Upper lobe of left lung (tissue), 6 donors: ENCODE measurements at places on chromosomes 2 and 18. TPM values are rescaled to one million over a fixed set of nuclear protein-coding genes. Genes with fewer than 3 reads are reported as not detected.

The AP1S3 gene
- 9.5 TPM for total RNA-seq

The SLC30A3 gene
- 1.1 TPM for total RNA-seq

The TTN gene
- 249 TPM for total RNA-seq

The HOXD8 gene
- 0.78 TPM for total RNA-seq

The ANKRD39 gene
- total RNA-seq, result 13.6 TPM

The SLC35F5 gene
- total RNA-seq, result 61.9 TPM

The EPB41L3 gene
- total RNA-seq, result 107 TPM

The IL1F10 gene
- total RNA-seq, result not detected

The EMX1 gene
- not detected for total RNA-seq

The TMEM247 gene
- total RNA-seq, result not detected

The RGPD8 gene
- total RNA-seq, result 21.5 TPM

The NEURL3 gene
- not detected for total RNA-seq

The MEP1B gene
- total RNA-seq, result not detected

The TFCP2L1 gene
- 15.3 TPM for total RNA-seq

The SERPINB13 gene
- not detected for total RNA-seq

The C2orf66 gene
- not detected for total RNA-seq

The PTMA gene
- 710 TPM for total RNA-seq

The SPHKAP gene
- not detected for total RNA-seq

The MYO5B gene
- total RNA-seq, result 25.4 TPM

The ALPG gene
- total RNA-seq, result 0.91 TPM

The AQP12B gene
- total RNA-seq, result not detected

The RBMS1 gene
- 81.3 TPM for total RNA-seq

The COLEC12 gene
- total RNA-seq, result 71.5 TPM

The GPR45 gene
- total RNA-seq, result not detected

The LRRC30 gene
- total RNA-seq, result not detected
